ENCODE measurements at places on chromosomes 12 and 14.

DNA sequence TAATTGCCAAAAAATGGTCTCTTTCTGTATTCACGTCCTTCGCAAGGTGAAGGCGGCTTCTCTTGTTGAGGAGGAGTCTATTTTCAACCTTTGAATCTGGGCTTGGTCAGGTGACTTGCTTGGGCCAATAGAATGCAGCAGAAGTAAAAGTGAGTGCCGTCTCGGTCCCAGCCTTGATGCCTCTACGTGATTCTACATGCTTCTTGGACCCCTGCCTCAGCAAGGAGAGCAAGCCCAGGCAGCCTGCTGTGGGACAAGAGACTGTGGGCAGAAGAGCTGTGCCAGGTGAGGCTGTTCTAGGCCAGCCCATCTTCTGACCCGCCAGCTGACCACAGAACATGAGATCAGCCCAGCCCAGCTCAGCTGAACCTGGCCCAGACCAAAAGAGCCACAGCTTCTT is 39.1 kb upstream of the CCDC63 start:
- DNase-seq: no peak

DNA sequence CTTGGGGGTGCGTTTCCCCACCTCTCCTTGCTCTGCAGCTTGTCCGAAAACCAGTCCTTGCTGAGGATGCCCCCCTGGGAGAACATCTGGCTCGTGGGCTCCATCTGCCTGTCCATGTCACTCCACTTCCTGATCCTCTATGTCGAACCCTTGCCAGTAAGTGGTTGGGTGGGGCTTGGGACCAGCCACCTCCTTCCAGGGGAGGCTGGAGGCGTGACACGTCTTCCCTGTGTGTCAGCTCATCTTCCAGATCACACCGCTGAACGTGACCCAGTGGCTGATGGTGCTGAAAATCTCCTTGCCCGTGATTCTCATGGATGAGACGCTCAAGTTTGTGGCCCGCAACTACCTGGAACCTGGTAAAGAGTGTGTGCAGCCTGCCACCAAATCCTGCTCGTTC is 57.5 kb downstream of the ANAPC7 start:
- DNase-seq: no peak

DNA sequence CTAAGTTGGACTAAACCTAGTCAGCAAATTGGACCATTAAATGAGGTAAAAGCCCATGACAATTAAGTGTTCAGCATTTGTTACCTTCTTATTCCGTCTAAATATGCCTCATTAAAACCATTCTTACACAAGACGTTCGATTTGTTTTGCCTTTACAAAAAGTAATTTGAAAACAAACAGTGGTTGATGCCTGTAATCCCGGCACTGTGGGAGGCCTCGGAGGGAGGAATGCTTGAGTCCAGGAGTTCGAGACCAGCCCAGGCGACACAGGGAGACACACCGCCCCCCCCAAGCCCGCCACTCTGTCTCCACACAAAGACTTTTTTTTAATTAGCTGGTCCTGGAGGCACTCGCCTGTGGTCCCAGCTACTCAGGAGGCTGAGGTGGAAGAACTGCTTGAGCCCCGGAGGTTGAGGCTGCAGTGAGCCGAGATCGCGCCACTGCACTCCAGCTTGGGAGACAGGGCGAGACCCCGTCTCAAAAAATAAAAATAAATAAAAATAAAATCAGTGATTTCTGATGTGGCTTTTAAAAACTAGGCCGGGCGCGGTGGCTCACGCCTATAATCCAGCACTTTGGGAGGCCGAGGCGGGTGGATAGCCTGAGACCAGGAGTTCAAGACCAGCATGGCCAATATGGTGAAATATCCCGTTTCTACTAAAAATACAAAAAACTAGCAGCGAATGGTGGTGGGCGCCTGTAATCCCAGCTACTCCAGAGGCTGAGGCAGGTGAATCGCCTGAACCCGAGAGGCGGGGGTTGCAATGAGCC is 856 bp upstream of the EIF4B start:
- no peak for DNase-seq

DNA sequence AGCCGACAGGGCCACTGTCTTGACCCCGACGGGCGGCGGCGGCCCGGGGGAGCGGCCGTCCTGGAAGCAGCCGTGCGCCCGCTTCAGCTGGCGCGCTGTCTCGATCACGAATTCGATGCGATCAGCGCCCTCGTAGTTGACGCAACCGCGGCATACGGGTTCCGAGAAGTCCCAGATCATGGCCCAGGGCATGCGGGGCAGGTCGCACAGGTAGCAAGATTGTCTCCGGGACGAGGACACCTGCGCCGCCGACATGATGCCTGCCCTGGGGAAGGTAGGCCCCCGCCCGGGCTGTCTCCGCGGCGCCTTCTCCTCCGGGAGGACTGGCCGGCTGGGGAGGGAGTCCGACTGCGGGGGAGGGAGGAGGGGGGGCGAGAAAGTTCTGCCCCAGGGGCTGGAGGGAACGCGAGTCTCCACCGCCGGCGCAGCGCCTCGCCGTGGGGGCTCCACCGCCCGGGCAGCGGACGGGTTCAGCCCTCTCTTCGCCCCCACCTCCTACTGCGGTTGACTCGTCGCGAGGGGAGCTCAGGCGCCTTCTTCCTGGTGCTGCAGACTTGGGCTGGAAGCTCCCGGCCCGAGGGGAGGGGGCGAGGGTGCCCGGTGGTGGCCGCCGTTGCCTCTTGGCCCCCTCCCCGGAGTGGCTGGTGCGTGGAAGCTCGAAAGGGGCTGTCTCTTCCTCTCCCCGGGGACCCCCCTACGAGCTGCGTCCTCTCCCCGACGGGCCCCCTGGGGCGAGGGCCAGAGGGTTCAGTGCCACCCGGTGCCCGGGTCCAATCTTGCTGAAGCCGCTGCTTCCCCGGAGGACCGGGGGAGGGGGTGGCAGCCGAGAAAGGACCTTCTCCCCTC is 747 bp downstream of the IRF2BPL start:
- peak; percentile 74 for DNase-seq

- no peak for DNase-seq
Measured at GRCh38 chr14:21924479-21924878, 250.9 kb upstream of the OR4E1 start.

- DNase-seq: no peak
Measured at GRCh38 chr12:86914721-86915120, 658.5 kb upstream of the MGAT4C start.

GRCh38 chr12:104094284-104094683 is 30.0 kb downstream of the HCFC2 start:
- no peak for DNase-seq

GRCh38 chr12:47801904-47802246 is 17.8 kb downstream of the HDAC7 start:
- no peak for DNase-seq

DNA sequence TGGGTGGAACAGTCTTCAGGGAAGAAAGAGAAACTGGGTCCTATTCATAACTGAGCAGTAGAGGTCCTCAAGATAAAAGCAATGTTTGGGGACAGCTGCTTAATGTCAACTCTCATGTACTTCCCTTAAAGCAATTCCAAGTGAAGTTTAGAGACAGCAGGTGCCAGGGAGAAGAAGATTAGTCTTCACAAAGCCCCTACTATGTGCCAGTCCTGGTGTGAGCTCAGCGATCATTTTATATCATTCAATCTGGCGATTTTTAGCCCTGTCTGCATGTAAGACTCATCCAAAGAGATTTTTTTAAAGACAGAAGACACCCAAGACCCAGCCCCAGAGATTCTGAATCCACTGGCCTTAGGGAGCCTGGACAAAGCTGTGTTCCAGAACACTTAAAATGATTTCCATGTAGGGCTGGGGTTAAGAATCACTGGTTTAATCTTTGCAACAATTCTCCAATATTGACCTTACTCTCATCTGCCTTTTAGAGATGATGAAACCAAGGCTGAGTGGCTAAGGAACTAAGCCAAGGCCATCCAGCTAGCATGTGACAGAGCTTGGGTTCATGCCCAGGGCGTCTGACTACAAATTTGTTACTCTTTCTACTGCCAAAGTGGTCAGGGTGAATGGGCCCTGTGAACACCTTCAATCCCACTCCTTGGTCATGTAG is 404.5 kb upstream of the TBX3 start:
- DNase-seq: no peak

GRCh38 chr12:115384391-115384790 is 700.4 kb upstream of the TBX3 start:
- DNase-seq: no peak

- no peak for DNase-seq
Measured at GRCh38 chr12:26696613-26697092, 136.3 kb downstream of the ITPR2 start.
